ENCODE measurements at places on chromosomes 16 and 17.

DNA sequence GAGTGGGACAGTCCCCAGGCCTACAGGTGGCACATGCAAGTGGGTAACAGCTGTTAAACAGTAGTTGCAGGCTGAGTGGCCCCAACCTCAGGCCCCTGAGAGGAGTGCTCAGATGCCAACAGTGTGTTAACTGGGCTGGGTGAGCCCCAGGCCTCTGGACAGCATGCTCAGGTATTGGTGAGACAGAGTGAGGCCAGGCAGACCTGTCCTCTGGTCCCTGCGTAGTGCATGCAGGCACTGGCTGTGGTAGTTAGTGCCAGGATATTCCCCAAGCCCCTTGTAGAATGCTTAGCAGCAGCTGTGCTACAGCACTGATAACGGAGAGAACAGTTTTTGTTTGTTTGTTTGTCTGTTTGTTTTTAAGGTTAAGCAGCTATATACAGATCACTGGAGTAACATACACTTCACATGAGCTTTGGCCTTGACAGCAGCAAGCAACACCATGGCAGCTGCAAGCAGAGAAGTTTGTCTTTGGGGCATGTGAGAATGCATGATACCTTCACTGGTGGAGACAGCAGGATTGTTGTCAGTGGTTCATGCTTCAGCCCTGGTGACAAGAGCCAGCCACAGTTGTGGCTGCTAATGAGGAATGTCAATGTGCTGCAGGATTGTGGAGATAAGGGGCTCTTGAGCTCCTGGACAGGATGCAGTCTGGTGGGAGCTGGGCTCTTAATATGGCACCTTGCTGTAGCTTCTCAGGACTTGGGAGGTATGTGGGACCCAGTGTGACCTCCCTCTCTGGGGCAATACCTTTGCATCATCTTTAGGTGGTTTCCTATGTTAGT is 614.4 kb downstream of the CDH11 start:
- DNase-seq = no peak

DNA sequence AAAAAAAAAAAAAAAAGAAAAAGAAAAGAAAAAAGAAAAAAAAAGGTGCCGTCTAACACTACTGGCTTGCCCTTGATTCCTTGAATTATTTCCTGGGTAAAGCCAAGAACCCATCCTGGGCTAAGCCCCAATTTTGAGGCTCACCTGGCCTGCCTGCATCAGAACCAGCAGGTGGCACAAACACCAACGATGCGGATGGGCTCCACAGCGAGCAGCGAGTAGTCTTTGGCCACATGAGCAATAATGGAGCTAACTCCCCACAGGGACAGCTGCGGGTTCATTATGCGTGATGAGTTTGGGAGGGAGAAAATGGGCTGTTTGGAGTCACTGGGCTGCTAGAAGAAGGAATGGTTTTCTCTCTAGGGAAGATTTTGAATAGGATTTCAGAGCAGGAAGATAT is 91.1 kb downstream of the ASIC2 start:
- no peak for DNase-seq

DNA sequence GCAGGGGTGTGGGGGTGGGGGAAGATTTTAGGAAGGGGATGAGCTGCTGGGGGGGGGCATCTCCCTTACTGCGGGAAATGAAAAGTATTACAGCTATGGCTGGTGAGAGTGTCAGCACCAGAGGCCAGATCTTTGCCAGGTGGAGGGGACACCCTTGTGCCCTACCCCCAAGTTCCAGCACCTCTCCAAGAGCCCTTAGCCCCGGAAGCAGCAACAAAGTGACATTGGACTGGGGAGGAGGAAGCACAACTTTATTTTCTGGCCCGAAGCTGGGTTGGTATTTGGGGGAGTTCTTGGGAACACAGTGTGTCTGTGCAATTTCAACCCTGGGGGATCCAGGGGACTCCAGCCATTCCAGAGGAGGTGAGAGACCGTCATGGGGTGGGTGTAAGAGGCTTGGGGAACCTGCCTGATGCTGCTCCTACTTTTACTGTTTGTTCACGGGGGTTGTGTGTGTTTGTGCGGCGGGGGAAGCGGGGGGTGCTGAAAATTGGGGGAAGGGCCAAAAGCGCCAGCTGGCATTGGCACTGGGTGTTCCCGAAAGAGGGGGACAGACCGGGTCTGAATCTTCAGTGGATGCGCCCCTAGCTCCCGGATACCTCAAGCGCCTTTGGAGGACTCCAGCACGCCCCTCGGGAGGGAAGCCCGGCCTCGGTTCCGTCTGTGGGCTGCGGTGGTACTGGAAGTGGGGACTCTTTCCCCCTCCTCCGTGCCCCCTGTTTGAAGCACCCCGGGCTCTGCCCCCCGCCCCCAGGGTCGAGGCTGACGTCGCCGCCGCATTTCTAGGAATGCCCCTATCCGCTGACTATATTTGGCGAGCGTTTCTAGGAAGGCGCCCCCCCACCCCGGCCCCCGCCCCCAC is 230.3 kb downstream of the MRTFB start:
- DNase-seq = no peak

DNA sequence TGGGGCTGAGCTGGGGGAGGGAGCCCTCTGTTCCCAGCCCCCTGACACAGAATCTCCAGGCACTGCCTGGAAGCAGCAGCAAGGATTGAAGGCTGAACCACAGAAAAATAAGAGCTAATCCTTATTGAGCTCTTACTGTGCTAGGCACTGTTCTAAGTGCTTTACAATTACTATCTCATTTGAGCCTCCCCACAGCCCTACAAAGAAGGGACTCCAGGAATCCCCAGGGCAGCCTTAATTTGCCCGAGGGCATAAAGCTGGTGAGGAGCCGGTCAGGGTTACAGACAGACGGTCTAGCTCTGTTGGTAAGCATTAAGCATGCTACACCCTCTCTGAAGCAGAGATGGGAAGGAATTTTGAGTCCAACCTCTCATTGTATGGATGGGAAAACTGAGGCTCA is 7.0 kb downstream of the SAMD14 start:
- no peak for DNase-seq

DNA sequence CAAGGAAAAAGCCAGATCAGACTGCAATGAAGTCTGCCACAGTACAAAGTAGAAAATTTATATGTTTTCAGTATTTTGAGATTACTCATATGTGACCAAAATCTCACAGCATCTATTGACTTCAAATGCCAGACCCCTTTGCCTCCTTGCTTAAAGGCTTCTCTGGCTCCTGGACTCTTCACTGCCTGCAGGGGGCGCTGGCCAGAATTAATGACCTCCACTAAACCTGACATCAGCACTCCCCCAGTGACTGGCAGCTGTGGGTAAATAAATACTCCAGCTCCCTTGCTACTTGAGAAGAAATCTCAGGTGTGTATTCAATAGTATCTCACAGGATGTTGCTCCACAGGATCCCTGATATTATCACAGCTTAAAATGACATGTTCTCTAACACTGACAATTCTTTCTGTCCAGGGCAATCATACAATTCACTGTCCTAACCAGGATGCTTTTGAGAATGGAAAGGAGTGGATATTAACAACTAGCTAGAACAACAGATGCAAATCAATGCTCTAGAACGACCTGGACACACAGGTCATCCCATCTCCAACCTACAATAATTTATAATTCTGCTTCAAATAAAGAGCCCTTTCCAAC is 4.0 kb downstream of the BECN1 start:
- DNase-seq = peak; percentile 52

DNA sequence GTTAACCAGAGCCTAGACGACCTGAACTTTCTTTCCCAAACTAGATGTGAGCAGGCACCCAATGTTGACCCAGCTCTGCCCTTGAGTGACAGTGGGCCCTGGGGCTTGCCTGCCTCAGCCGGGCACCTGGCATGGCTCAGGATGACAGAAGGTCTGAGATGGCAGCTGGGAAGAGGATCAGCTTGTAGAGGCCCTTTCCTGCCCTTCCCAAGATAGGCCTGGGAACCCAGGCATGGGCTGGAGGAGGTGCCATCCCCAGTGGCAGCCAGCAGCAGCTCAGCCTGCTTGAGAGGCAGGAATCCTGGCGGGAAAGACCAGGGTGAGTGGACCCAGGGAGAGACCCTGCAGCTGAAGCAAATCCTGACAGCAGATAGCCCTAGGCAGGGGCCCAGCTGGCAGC is 59.1 kb downstream of the PIPOX start:
- no peak for DNase-seq

DNA sequence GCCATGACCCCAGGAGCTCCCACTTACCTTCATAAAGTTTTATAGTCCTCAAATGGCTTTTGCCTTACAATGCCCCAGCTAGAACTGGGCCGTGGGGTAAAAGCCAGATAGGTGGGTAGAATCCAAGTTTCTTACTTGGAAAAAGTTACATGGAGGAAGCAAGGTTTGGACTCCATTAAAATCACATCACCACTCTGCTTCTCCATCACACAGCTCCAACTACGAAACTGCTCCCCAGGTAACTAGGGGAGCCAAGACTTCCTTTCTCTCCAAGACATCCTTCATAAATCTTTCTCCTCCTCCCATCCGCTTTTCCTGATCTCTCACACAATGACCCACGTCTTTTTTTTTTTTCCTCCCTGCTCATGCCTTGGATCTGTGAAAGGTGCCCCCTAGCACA is 130.8 kb upstream of the RCVRN start:
- DNase-seq = no peak

DNA sequence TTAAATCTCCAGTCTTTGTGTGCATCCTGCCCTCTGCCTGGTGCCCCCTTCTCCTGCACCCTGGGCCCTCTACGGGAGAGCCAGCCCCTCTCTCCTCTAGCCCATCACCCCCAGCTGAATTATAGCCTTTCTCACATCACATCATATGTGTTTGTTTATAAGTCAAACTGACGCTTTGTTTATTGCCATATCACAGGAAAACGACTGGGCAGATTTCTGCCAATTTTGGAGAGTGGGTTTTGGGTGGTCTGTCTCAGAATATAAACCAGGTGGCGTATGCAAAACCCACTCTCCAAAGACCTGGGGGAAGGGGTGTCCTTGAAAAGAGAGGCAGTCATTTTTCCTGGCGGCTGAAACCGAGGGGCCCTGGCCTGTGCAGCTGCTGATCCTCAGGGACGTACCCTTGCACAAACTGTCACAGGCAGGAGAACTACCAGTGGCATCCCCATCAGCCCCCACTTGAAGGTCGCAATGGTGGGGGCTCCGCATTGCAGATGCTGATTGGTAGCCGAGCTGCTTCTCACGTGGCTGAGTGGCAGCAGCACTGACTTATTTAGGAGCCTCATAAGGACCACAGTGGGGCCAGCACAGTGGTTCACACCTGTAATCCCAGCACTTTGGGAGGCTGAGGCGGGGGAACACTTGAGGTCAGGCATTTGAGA is 34.8 kb upstream of the CDC42EP4 start:
- DNase-seq = no peak

GRCh38 chr16:81604960-81605383 is 160.4 kb downstream of the CMIP start:
- no peak for DNase-seq

GRCh38 chr16:70659953-70660671 is 13.8 kb downstream of the IL34 start:
- DNase-seq = no peak

- no peak for DNase-seq
These were observed 29.3 kb downstream of the WSCD1 start for GRCh38 chr17:6099492-6099891.

DNA sequence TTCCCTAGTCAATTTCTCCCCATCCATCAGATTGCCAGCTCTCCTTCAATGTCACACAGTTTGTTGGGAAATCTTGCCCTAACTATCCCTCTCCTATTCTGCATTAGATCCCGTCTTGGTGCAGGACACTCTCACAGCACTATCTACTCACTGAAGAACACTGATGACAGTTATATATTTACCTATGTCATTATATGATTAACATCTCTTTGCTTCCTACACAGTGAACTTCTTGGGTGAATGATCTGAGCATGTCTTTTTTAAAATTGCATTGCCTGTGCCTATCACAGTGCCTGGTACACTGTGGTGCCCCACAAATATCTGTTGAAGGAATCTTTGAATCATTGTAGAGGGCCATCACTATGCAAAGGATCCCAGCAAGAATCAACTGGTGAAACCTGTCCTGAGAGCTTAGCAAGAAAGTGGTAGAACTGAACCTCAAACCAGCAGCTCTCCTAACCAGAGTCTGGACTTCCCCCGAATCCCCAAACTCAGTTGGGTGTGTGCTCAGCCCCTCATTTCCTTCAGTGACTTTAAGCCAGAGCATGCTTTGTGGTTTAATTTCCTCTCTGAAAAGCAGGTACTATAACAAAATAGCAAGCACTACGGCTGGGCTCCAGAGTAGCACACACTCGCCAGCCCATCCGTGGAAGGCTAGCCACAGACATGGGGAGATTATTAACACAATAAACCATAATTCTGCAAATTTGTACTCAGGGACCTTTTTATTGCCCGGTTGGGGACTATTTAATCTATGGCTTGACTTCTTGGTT is 680.7 kb upstream of the SALL1 start:
- no peak for DNase-seq

DNA sequence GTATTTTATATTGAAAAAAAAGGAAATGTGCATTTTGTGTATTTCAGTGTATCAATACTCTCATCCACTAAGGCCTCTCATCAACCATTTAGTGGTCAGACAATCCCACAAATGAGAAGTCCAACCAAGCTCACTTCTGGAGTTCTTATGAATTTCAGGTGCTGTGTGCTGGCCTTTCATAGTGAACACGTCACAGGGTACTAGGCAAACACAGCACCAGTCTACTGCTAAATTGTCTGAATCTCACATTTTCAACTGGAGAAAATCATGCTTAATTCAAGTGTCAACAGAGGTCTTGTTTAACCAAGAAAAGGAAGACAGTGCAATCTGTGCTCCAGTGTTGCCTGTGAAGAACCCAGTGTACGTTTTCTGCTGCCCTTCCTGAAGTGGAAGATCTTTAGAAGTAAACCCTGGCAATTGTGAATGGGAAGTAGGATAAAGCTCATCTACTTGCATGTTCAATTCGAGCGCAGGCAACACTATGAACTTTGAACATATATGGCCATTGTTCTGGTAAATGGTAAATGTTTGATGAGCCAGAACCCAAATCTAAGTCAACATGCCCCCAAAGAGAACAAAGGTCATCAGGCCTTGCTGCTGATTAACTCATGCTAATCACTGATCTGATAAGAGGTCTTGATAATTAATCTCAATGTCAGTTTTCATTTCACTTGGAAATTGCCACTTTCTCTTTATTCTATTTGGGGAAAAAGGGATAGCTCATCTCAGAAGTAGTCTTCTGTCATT is 439.2 kb upstream of the SOX9 start:
- DNase-seq = no peak

- no peak for DNase-seq
These were observed 12.9 kb downstream of the GNGT2 start for GRCh38 chr17:49197346-49197998.

GRCh38 chr16:10876799-10877341 is at the start of gene CIITA:
CIITA (plus strand) TSS chr16:10877202; CDS start chr16:10877331, 129 bp downstream.
- DNase-seq = peak; percentile 99

DNA sequence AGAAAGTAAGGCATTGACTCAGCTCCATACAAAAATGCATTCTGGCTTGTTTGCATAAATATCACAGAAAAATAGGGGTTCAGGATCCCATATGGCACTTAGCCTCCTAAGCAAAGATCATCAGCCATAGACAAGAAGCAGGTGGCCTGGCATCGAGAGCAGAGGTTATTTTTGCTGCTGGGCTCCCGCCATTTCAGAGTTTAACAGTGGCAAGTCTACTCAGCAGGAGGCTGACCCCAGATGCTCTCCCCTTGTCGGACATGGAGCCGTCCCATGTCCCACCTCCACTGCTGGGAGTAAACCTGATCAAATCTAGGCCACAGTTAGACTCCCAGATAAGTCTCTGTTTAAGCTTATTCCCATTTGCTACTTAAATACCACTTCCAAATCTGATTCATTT is 269.1 kb downstream of the FTO start:
- no peak for DNase-seq

Data from MV-4-11 (cell line).